ENCODE measurements at places on chromosomes 7 and 10.

- peak; percentile 38 for DNase-seq
Observed at GRCh38 chr10:26407406-26407969, 30.7 kb upstream of the APBB1IP start.

DNA sequence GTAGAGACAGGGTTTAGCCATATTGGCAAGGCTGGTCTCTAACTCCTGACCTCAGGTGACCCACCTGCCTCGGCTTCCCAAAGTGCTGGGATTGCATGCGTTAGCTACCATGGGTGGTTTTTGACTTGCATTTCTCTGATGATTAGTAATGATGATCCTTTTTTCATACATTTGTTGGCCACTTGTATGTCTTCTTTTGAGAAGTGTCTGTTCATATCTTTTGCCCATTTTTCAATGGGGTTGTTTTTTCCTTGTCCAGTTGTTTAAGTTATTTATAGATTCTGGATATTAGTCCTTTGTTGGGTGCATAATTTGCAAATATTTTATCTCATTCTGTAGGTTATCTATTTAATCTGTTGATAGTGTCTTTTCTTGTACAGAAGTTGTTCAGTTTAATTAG lies 4.3 kb upstream of the OR13A1 start:
- DNase-seq, result no peak

- DNase-seq, result no peak
Observed at GRCh38 chr10:98649170-98649569, 202.4 kb upstream of the HPS1 start.

DNA sequence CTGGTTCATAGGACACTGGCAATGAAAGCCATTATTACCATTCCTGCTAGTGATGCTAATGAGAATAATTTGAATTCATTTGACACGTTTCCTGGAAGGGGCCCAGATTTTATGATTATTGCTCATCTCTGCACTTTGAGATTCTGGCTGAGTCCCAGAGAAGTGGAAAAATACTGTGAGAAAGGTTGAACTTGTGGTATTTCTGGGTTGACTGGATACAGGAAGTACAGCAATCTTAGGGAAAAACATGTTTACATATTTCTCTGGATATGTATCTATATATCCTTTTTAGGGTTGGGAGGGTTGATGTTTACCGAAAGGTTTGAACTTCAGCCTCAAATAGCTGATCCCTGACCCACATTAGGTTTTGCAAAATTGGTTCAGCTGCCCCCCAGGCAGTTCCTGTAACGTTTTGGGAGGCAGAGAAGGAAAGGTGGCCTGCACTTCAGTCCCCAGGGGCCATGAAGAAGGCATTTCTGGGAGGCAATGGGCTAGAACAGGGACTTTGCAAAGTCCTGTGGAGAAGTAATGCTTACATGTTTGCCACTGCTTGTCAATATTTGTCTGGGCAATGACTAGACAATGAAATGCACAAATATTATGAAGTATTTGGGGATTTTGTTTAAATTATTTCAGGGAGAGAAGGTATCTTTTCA lies 253.7 kb upstream of the PITRM1 start:
- peak; percentile 91 for DNase-seq

GRCh38 chr10:30529373-30529998 lies 95.5 kb downstream of the MAP3K8 start:
- no peak for DNase-seq

DNA sequence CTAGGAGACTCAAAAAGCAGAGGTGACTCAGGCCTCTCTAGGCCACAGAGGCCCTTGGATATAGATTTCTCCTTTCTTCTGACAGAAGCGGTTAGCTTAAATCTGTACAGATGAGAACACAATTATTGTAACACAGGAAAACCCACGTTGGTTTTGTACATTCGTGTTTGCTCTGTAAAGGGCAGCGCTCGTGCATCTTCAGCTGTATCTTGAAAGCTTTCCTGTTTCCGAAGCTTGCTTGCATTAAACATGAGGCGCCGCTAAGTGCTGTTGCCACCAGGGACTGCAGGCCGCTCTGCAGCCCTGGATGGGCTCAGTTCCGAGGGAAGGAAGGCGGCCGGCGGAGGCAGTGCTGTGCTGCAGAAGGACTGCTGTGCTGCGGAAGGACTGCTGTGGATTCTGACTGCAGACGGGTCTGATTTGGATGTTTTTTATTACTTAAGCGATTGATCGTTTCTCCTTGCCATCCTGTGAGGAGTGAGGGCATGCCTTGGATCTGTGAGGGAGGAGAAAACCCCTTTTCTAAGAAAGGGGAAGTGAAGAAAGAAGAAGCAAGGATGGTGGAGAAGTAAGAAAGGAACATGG lies 53.3 kb downstream of the FHIP2A start:
- peak; percentile 53 for DNase-seq

- no peak for DNase-seq
Observed at GRCh38 chr10:123537188-123537961, 128.8 kb upstream of the GPR26 start.

DNA sequence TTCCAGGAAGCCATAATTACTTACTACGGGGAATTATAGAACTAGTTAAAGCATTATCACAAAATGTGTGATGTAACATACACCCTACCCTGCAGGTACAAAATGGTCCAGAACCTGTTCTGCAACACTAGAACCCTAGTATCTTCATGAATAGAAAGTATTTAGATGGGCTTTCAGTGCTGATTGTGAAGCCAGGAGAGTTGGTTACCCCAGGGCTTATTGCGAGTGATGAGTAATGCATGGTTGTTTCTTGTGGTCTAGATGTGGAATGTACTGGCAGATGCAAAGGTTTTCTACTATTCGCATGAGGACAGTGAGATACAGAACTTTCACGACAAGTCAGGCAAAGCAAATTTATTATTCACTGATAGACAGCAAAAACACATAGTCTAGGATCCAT lies 33.6 kb upstream of the AGR3 start:
- DNase-seq, result peak; percentile 97

DNA sequence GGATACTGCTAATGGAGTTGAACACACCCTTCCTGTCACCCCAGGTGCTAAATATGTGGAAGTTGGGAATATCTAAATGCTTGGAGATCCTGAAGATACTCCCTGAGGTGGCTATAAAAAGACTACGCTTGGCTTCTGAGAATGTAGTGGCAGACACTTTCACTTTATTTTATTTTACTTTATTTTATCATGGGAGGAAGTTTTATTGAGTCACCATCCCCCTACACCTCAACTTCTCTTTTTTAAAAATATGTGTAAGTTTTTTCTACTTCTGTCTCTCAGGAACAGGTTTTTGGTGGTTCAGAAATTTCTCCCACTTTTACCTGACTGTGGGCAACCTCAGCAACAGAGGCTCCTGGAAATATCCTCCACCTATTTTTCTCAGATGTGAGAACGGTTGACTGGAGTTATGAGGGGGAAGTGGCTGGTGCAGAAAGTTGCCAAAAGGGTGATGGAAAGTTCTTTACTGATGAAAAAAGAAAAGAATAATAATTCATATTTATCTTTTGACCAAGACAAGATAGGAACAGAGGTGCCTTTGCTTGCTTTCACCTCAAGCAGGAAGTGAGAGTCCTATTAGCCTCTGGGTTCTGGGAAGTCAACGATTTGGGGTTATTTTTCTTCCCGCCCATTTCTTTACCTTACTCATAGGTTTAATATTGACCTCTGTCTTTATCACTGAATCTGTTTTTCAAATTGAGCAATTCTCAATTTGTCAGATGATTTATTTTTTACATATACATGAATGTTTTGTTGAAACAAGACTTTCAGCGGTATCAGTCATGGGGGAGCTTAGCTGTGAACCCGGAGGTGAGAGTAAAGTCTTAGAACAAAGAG lies 103.6 kb downstream of the AHR start:
- no peak for DNase-seq
